ENCODE measurements at places on chromosomes 7 and 10.

- no peak for DNase-seq
Measured at GRCh38 chr10:5500910-5501309, 1.5 kb upstream of the CALML5 start.

GRCh38 chr7:45922810-45923209 is 1.7 kb upstream of the IGFBP3 start:
- DNase-seq: no peak

GRCh38 chr10:70573599-70574506 is 28.7 kb downstream of the PRF1 start:
- no peak for DNase-seq

DNA sequence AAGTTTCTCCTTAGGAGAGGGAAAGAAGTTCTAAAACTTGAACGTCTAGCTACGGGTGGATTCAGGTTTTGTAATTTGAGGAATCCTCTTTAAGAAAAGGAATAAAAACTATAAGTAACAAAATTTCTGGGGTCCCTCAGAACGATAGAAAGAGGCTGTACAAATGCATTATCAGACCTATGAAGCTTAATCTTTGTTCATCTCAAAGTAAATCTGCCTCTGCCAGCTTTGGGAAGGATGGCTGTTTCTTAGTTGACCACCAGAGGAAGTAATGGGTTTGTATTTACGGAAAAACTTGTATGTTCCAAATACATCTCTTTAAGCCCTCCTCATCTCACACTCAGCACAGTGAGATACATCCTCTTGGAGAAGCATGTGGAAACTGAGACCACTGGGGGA is 864 bp downstream of the PSTK start:
- DNase-seq: no peak

DNA sequence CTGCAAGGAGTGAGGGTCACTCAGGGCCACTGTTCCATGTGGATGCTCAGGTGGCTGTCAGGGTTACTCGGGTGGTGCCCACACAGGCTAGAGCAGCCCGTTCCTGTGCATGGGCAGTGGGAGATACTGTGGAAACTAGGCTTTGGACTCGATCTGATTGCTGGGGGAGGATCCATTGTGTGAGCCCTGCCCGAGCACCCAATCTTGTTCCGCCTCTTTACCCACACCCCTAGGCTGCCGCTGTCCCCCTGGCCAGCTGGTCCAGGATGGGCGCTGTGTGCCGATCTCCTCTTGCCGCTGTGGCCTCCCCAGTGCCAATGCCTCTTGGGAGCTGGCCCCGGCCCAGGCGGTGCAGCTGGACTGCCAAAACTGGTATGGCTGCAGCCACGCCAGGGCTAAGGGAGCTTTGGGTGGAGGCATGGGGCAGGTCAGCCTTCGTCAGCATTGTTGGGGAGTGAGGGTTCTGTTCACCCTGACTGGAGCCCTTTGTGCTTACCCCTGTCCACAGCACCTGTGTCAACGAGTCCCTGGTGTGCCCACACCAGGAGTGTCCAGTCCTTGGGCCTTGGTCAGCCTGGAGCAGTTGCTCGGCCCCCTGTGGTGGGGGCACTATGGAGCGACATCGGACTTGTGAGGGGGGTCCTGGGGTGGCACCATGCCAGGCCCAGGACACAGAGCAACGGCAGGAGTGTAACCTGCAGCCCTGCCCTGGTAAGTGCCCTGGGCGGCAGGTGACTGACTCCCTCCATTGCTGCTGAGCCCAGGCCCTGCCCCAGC is 12.4 kb upstream of the ZNF862 start:
- no peak for DNase-seq

DNA sequence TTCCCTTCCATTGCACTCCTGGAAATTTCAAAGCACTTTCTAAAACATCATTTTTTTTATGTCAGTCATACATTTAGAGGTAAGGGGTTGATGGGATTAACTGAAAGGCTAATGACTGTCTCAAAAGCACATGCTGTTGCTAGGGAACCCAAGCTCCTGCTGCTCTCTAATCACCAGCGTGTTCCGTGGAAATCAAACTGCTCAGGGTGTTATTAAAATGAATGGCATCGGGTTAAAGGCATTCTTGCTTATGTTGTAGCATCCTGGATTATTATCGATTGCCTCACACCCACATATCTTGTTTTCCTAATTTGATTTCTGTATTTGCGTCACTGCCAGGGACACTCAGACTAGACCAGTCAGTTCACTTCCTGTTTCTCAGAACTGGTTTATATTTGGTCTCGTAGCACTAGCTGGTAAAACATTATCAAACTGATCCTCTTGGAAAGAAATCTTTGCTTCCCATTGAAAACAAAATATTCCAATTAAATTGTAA is 216.5 kb upstream of the MKLN1 start:
- DNase-seq: no peak

DNA sequence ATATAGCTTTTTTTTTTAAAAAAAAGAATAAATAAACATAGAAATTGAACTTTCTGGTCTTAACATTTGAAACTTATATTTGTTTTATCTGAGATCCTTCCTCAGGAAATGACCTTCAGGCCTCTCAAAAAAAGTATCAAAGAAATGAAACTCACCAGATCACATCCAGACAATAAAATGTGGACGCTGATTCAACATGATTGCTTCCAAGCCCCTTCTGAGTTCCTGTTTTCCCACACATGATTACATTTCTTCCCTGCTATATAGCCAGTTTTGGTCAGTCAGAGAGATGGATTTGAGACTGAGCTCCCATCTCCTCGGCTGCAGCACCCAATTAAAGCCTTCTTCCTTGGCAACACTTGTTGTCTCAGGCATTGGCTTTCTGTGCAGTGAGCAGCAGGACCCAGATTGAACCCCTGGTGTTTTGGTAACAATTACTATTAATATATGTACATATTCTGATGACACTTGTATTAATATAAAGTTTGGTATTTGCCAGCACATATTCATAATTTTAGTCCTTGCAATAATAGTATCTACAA is 21.8 kb upstream of the SVIL start:
- no peak for DNase-seq

DNA sequence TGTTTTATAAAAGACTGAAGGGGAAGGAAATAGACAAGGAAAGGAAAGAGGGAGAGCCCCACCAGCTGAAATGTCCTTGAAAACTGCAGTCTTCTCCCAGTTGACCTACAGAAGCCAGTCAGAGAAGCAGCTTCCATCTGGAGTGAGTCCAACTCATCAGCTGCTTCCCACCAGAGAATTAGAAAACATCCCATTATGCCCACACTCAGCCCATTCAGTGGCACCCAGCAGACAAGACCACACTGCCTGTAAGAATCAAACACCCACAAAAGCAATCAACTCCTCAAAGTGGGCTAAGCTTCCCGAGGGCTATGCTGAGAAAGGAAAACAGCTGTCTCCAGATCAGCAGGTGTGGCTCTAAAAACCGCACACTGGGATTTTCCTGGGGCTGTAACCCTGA is 29.6 kb upstream of the TMEM213 start:
- DNase-seq: no peak

DNA sequence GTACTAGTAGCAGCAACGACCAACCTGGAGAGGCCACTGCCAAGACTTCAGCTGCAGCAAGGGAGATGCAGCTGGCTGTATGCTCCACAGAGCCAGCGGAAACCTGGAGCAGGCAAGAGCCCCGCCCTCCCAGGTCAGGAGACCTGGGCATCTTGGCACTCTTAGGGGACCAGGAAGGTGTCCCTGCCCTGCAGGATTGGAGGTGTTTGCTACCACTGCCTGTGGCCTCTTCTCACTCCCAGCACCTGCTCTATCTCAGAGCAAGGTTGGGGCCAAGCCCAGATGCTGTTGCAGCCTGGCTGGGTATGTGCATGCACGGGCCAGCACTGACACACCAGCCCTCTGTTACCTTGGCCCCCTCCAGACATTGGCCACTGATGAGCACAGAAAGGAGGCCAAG is 1512.8 kb downstream of the REEP3 start:
- no peak for DNase-seq

DNA sequence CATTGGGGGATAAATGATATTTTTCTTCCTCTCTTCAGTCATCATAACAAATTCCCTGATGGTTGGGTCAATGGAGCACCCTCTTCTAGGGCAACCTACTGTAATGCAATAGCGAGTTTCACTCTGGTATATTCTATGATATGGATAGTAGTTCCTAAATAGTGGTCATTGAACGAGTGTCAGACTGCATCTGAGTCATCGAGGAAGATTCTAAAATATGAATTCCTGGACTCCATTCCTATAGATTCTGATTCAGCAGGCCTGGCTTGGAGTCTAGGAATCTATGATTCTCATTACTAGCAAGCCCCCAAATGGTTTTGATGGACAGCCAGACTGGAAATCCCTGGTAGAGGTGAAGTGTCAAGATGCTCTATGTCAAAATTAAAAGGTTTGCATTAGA is 254.5 kb downstream of the BUB3 start:
- no peak for DNase-seq

DNA sequence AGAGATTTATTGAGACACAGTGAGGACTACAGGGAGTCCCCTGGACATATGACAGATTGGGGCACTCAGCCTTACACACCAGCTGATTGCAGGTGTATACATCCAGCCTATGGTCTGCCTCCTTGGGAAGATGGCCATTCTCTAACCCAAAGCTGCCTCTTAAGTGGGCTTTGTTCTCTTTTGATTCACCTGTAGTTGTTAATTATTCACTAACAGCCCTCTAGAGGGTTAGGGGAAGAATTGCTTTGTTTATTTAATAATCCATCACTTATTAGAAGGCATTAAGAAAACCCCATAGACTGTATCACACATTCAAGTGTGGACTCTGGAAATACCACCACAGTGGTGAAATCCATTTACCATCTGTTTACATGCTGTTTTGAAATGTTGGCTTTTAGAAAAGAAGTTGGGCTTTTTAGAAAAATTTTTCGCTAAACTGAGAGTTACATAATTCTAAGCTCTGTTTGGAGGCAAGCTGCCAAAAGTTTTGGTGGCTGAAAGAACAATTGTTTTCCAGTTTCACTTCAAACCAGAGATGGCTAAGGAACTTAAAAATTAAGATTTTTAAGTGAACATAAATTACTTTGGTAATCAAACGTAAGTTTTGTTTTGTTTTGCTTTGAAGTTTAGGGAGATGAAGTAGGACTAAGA is 379.1 kb downstream of the ADRA2A start:
- DNase-seq: no peak

DNA sequence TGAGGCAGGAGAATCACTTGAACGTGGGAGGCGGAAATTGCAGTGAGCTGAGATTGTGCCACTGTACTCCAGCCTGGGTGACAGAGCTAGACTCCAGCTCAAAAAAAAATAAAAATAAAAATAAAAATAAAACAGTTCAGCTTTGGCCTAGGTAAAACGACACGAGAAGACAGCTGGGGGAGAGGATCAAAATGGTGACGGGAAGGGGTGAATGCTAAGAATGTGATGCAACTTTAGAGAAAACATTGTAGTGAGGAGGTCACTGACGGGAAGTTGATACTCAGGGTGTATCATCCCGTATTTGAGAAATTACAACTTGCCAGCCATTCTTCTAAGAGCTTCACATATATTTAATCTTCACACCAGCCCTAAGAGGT is 1.1 kb downstream of the NDST2 start:
- DNase-seq: no peak
